Right kidney (tissue), 9 donors: ENCODE measurements at places on chromosomes 5 and 9.

DNA sequence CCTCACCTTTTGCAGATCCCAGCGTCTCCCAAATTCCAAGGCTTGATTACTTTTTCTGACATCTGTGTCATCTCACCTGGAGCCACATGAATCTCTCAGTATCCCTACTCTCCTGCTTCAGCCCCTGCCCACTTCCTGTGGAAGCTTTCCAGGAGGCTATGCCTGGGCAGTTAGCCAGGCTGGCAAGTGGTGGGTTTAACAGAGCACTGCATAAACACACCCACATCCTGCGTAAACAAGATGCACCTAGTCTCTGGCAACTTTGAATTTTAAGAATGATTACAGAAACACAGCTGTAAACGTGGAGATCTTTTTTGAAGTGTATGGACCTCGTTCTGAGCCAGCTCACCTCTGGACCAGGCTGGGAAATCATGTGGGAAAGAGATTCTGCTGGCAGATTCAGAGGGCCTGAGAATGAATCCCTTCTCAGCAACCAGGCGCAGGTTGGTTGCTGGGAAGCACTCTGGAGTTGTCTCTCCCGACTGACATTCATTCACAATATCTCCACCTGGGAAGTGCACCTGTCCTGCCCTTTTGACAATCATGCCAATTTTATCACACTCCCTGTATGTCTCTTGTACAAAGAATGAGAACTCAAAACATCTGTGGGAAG is 55.7 kb upstream of the FANCC start:
- peak; percentile 36 for DNase-seq

- DNase-seq, result no peak
These were observed 87.4 kb upstream of the PCA3 start for GRCh38 chr9:76676857-76677256.

DNA sequence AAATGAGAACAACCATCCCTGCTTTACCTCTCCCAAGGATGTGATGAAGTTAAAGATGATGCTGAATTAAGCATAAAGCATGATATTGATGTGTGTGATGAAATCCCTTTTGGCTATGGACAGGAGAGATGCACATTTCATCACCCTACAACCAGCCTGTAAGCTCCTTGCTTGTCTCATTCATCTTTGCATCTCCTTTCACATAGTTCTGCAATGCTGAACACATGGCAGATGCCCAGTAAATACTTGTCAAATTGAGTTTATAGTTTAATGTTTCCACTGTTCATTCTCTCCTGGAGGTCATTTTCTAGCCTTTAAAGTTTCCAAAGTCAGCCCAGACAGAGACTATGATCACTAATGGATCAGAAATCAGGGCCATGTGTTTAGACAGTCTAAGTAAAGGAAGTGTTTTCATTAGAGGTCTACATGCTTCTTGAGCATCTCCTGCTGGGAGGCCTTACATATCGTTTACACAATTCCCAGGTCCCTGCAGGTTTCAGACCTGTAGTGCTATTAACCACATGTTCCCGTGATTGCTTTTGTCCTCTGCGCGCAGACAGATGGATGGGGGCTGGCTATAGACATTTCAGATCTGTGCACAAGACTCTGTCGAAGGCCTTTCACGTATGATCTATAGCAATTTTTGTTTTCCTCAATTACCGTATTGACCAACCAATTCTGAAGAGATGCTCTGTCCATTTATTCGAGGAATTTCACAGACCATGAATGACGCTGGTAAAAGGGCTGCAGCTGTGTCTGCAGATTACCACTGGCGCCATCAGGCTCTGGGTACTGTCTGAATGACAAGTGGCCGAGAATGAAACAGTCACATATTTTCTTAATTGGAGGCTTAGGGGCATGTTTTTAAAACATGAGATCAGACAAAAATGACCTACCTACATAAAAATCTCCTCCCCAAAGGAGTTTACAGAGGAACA is 49.0 kb upstream of the CKMT2 start:
- no peak for DNase-seq

GRCh38 chr9:110464321-110464720 is 115.2 kb downstream of the SVEP1 start:
- DNase-seq, result no peak

- no peak for DNase-seq
These were observed 77.3 kb downstream of the WNK2 start for GRCh38 chr9:93261281-93261680.

DNA sequence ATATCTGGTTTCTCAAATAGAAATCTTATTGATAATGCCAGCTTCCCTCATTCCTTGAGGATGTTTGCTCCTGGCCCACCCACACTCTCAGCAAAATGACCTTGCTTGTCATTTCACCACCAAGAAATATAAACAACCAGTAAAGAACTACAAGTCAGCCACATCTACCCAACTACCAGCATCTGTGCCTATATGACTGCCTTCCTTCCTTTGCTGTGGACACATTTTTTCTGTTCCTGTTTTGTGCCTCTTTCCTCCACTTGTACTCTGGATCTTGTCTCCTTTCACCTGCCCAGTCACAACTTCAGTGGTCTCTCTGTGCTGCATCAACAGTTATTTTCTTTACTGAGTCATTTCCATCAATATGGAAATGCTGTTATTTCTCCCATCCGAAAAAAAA is 20.3 kb downstream of the KIF2A start:
- no peak for DNase-seq

DNA sequence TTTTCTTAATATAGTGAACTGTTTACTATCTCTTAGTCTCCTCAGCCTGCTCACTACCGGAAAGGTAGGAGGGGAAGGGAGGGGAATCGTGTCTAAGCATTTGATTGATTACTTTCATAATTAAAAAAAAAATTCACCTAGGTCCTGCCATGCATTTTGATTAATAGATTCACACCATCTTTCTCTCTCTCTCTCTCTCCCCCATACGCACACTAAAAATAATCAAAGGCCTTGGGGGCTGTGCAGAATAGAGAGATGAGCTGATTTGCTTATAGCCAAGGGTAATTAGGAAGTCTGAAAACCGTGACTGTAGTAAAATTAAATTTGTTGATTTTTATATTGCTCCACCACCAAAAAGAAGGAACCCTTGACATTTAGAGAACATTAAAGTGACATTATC is 49.6 kb downstream of the CD180 start:
- no peak for DNase-seq

DNA sequence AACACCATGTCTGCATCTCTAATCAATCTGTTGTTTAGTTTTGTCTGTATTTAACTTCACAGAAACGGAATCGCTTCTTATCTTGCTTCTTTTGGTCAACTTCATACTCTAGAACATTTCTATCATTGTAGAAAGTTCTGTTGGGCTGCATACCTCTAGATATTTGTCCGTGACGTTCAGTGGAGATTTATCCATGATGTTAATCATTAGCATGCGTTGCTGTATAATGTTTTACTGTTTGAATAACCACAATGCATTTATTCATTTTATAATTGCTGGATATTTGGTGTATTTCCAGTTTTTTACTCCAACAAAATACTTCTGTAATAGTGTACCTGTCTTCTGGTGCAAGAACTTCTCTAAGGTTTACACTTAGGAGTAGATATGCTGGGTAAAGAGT is 96.2 kb upstream of the GDNF start:
- DNase-seq, result no peak

DNA sequence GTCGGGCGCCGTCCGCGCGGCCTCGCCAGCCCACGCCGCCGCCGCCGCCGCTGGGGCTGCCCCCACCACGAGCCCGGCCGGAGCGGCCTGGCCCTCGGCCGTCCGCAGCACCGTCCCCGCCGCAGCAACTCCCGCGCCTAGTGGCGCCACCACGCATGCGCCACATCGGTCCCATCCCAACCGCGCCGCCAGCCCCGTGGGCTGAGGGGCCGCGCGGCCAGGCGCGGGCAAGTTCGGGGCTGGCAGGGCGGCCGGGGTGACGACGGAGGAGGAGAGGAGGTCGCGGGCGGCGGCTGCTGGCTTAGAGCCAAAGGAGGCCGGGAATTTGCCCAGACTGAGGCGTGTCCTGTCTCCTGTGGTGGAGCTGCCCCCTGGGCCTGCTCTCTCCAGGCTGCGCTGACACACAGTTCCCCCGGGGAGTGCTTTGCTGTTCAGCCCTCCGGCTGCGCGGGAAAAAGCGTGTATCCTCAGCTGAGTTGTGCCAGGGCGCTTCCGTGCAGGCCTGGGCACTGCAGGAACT is at the start of gene TUSC1:
TUSC1 (minus strand) TSS at position 298 of the 520 bp plus-strand sequence; CDS start at position 166, 132 bp downstream.
- DNase-seq, result peak; percentile 96

DNA sequence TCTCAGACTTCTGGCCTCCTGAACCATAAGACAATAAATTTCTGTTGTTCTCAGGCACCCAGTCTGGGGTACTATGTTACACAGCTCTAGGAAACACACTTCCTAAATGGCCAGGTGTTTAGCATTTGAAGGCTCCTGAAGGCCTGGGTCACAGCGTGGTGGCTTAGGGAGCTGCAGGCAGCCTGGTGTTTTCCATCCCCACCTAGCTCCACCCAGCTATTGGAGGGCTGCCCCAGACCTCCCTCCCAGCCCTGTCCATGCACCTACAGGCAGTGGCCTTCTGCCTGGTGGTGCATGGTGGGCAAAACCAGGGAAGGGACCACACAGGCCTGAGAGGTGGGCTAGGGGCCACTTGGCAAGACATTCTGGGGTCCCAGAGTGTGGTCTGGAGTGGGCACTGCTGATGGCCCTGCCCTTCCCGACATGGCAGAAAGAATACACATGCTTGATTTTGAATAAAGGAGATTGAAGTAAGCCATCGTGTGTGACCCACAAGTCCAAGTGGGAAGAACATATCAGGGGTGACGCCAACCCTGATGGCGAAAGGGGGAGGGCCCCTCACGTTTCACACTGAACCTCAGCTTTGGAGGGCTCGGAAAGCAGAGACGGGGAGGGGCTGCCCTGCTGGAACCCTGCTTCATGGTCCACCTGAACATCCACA is 1.3 kb upstream of the SUSD3 start:
- peak; percentile 23 for DNase-seq

DNA sequence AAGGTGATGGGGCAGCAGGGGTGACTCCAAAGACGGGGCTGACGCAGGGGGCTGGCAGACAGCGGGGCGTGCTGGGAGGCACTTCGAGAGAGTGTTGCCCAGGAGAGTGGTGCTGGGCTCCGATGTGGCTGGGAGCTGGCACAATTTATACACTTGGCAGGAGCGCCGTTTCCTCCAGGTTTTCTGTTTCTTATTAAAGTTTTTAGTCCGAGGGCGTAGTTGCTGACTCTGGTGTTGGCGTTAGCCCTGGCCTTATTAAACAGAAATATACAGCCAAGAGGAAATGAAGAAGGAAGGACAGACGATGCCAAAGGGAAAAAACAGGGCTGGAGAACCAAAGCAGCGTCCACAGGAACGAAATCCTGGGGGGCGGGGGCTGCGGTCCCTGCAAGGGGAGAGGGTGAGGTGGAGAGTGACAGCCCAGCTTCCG is 139.6 kb upstream of the PHYKPL start:
- no peak for DNase-seq

- DNase-seq, result no peak
These were observed 8.8 kb upstream of the PGGT1B start for GRCh38 chr5:115271295-115272050.

DNA sequence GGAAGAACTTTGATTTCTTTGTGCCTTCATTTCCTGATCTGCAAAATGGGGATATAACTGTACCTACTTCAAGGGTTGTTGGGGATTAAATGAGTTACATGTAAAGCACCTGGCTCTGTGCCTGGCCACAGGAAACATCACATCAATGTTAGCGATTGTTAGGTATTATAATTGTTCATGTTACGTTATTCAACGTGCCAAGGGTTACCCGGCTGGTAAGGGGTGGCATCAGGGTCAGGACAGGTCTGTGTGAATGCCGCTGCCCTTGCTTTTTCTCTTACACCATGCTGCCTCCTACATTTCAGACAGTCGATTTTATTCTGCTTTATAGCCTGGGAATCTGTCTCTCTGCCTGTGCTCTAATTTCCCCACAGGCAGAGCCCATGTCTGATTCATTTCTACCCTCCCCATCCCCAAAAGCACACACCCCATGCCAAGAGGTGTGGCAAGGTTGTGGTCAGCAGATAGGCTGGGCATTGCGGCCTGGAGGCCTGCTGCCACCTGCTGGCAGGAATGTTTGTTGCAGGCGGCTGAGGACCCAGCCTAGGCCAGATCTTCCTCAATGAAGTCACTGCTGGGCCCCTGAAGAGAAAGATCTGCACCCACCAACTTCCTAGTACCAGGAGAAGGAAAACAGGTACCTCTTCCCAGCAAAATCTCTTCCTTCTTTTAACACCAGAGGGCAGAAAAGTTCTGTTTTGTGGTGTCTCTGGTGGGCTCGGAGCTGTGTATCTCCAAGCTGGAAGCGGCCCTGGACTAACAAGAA is 5.3 kb downstream of the ANKS6 start:
- DNase-seq, result peak; percentile 82

DNA sequence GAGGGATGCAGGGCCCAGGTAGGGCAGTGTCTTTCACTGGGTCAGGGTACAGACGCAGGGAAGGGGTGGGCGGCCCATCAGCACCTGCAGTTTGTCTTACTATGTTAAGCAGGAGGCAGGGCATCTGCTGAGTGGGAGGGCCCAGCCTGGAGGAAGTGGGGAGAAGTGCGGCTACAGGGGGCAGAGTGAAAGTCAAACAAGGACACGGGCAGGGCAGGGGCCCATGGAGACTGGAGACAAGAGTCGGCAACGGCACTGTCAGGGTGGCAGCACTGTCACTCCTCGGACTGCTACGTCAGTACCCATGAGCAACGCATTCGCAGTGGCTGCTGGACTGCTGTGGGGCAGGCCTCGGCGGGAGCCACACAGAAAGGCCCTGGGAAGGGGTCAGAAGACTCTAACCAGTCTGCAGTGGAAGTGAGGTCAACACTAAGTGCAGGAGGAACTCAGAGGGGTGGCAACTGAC is 19.7 kb downstream of the CAMSAP1 start:
- no peak for DNase-seq

DNA sequence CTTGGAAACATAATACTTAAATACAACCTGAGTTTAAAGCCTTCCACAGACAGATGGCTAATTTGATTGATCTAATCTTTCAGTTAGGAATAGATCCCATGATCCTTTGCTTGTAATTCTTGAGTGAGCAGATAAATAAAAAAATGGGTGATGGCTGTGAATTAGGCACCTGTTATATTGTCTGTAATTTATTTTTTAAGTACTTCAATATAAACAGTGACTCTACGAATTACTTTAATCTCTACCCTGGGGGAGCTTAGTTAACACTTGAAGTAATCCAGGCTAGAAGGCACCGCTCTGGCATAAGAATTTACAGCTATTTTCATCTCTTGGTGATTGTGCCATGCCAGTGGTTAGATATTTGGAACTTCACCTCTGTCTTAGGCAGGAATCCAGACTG is 9.0 kb downstream of the EGFLAM start:
- DNase-seq, result no peak
